ENCODE measurements at places on chromosomes 1 and 21.
A peak's percentile ranks its signal among the peaks of the same experiment; 100 is the strongest.

DNA sequence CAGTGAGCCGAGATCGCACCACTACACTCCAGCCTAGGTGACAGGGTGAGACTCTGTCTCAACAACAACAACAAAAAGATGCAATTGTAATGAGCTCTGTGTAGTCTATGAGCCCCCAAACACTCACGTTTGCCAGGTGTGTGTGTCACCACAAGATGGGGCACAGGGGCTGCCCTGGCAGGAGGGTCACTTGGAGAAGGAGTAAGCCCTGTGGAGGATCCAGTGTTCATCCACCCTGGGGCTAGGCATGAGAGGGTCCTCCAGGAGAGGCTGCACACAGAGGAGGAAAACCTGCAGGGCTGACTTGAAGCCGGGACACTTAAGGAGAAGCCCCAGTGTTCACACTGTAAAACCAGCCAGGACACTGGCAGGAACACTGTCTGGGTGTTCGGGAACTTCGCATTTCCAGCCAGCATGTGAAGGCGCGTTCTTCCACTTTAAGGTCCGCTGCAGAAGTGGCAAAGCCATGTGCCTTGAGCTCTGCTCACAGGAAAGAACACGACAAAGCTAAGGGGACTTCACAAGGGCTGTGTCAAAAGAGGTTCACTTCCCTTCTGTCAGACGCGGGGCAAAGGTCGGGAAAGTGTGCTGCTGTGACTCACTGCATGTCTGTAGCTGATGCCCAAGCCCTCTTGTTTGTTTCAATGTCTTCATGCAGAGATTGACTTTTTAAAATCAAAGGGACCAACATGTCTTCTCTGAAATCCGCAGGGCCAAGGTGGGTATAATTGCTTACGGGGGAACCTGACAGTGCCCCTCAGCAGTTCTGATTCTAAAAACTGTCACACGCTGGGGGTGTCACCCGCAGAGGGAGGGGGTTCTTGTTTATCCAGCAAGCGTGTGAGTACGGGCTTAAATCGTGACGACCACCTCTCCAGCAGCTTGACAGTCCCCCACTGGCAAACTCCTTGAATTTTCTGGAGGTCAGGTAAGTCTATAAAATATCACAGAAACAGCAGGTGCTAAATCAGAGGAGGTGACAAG is 102.8 kb downstream of the RIPK4 start:
- DNase-seq, result no peak

DNA sequence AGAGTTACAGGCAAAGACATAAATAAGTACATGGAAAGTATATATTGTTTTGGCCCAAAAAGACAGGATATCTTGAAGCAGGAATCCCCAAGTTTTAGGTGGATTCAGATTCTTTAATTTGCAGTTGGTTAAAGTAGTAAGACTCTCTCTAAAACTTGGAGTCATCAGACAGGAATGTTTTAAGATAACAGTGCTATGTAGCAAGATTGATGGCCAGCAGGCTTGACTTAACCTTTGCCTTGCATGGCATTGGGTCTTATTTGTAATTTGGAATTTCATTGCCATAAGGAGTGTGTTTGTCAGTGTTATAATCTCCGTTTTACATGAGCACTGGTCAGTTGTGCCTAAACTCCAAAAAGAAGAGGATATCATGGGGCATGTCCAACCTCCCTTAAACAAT is 727.6 kb upstream of the CHRM3 start:
- DNase-seq, result no peak

GRCh38 chr1:106276871-106277270 is 779.6 kb upstream of the PRMT6 start:
- no peak for DNase-seq

DNA sequence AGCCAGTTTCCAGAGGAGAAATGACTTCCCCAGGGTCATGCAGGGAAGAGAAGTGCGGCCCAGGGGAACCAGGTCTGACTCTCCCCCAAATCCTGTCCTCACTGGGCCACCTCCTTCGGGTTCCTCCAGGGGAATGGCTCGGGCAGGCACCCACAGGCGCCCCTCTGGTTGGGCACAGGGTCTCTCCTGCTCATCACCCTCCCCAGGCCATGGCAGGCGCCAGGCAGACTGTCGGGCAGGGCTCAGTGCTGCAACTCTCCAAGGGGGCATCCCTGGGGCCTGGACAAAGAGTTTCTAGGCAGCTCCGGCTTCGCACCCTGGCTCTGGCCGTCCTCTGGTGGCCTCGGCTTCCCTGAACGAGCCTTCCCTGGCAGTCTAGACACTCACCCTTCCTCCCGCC is 75.6 kb downstream of the MEGF6 start:
- DNase-seq, result no peak

DNA sequence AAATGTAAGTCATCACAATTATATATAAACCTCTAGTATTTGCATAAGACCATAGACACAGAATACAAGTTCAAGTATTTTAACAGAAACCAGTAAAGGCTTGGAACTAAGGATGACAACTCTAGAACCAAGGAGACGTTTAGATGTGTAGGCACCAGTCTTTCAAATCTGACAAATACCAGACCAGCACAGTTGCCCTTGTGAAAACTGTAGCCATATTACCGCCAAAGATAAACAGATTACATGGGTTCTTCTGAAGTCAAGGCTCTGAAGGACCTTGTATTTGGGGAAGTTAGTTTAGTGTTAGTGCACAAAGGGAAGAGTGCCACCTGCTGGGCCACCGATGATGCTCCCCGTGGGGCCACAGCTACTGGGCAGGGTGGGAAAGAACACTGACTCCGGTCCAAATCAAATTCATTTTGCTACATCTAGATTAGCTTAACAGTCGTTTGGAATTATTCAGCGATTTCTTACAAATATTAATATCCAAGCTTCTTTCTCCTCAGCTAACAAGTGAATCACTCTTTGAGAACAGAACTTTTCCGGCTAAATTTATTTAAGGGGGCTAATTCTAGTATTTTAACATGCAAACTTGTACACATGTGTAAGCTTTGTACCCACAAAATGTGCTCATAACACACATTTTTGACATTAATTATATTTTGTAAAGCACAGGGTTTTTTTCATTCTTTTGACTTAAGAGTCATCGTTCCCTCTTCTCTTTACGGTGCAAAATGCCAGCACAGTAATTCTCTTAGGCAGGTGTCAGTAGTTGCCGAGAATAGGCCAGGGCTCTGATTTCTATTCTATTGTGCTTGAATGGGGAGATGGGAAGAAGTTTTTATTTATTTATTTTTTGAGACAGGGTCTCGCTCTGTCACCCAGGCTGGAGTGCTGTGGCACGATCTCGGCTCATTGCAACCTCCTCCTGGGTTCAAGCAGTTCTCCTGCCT is 8.0 kb upstream of the NIBAN1 start:
- peak; percentile 46 for DNase-seq

DNA sequence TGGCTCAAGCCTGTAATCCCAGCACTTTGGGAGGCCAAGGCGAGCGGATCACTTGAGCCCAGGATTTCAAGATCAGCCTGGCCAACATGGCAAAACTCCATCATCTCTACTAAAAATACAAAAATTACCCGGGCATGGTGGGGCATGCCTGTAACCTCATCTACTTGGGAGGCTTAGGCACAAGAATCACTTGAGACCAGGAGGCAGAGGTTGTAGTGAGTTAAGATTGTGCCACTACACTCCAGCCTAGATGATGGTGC is 12.0 kb downstream of the PALMD start:
- no peak for DNase-seq

DNA sequence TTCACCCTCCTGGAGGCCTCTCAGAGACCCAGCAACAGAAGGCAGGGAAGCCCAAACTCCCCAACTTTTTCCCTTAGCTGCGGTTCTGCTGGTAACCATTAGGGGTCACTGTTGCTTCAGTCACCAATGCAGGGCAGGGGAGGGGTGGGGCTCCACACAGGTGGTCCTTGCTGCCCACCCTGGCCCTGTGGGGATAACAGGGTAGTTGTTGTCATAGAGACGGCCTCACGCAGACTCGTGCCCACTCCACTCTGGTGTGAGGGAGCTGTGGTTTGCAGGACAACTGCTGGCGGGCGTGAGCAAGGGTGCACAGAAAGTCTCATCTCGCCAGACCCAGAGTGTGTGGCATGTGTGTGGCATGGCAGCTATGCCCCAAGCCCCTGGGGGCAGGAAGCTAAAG is 19.9 kb downstream of the INSRR start:
- DNase-seq, result no peak

- no peak for DNase-seq
Observed at GRCh38 chr1:234499943-234500245, 20.9 kb upstream of the TARBP1 start.

DNA sequence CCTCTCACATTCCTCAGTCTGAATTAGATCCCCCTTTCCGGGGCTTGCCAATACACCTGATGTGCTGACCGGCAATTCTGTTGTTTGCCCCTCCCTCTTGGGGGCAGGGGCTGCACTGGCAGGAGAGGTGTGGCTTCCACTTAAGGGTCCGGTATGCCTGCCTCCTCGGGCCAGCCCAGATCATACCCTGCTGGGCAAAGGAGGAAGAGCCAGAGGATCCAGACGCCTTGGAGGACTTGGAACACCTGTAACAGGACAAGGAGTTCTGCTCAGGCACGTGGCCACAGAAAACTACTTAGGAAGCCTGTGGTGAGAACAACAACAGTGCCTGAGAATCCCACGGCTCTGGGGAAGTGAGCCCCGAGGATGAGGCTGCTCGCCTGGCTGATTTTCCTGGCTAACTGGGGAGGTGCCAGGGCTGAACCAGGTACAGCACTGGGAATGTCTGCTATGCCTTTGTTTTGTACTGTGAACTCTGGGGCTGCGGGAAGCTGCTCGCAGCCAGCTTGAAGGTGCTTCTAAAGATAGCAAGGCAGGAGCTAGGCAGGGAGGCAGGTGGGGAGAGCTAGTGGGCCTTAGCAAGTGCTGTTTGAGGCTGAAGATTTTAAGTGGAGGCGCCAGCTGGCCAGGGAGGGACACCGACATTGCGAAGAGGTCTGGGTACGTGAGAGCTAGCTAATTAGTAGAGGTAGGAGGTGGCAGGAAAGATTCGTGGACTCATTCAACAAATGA is at the start of gene SMPDL3B:
TSS of gene SMPDL3B (plus strand) at position 183 of the 732 bp plus-strand sequence. CDS start at position 367, 184 bp downstream.
- DNase-seq, result no peak

DNA sequence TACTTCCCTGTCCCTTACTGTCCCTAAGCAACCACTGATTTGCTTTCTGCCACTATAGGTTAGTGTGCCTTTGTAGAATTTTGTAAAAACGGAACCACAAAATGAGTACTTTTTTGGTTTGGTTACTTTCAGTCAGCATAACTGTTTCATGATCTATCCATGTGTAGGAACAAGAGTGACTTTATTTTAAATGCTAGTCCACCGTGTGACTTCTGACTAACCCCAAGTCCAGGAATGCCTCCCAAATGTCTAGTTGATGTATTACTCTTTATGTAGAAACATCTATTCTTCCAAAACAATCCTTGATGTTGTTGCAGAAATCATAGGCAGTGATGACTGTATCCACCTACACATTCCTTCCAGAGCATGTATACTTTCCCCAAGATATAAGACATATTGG is 21.3 kb downstream of the ATPAF1 start:
- no peak for DNase-seq

GRCh38 chr21:35048706-35049617 is at the start of gene RUNX1:
Gene RUNX1 (minus strand): TSS chr21:35049302.
- DNase-seq, result peak; percentile 87

GRCh38 chr1:81800695-81801650 is at the start of gene ADGRL2:
Gene ADGRL2 (plus strand): TSS chr1:81800934. CDS start chr1:81836985, 36,051 bp downstream.
- DNase-seq, result no peak

DNA sequence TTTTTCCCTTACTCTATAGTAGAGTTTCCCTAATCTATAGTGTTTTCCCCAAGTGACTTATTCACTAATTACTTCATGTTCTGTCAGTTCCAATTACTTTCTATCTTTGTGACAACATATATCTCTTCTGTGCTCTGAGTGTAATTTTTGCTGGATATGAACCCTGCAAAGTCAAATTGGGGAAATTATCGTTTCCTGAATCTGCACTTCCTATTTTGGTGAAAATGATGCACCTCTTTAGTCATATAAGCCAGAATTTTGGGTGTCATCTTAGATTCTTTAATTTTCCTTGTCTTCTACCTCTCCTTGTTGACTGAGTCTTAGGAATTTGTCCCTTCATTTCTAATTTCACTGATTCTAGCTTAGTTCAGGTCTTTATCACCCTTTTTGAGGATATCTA is 33.4 kb upstream of the PRKACB start:
- DNase-seq, result no peak

DNA sequence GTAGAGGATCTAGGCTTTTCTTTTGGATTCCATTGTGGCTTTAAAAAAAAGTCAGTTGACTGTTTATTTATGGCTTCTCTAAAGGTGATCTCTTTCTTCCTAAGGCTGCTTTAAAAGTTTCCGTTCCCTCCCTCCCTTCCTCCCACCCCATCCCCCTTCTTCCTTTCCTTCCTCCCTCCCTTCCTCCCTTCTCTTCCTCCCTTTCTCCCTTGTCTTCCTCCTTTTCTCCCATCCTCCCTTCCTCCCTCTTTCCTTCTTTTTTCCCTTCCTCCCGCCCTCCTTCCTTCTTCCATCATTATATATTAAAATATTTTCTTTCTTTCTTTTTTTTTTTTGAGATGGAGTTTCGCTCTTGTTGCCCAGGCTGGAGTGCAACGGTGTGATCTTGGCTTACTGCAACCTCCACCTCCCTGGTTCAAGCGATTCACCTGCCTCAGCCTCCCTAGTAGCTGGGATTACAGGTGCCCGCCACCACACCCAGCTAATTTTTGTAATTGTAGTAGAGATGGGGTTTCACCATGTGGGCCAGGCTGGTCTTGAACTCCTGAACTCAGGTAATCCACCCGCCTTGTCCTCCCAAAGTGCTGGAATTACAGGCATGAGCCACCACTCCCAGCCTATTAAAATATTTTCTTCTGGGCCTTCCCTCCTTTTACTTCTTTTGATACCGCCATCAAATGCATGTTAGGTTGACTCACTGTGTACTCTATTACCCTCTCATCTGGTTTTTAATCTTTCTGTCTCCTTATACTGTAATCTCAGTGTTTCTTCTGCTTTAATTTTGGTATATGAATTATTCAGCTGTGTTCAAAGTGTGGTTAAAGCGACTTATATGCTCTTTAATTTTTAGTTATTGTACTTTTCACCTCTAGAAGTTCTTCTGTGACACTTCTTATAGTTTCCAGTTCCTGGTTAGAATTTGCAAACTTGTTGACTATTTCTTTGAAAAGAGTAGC is 59.2 kb upstream of the ATP5PO start:
- no peak for DNase-seq

DNA sequence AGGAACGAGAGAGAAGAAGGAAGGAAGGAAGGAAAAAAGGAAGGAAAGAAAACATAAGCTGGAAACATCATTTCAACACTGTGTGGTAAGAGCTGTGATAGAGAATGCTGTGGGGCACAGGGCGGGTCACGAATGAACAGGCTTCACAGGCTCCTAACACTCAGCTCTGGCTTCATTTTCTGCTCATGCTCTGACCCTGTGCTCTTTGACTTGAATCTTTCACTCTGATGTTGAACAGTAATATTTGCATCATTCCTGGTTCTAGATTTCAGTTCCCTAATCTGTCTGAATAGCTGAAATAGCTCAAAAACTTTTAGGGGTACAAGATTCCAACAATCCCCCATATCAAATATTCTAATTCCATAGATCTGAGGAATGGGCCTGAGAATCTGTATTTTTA is 207.3 kb downstream of the LHX8 start:
- DNase-seq, result no peak

- no peak for DNase-seq
Observed at GRCh38 chr1:178493301-178493741, 3.4 kb downstream of the CLEC20A start.
